ENCODE measurements at places on chromosomes 1 and 21.

GRCh38 chr1:104636581-104636980 lies 886.9 kb downstream of the AMY1C start:
- DNase-seq: no peak

GRCh38 chr1:196178083-196178635 lies 430.1 kb downstream of the KCNT2 start:
- no peak for DNase-seq

DNA sequence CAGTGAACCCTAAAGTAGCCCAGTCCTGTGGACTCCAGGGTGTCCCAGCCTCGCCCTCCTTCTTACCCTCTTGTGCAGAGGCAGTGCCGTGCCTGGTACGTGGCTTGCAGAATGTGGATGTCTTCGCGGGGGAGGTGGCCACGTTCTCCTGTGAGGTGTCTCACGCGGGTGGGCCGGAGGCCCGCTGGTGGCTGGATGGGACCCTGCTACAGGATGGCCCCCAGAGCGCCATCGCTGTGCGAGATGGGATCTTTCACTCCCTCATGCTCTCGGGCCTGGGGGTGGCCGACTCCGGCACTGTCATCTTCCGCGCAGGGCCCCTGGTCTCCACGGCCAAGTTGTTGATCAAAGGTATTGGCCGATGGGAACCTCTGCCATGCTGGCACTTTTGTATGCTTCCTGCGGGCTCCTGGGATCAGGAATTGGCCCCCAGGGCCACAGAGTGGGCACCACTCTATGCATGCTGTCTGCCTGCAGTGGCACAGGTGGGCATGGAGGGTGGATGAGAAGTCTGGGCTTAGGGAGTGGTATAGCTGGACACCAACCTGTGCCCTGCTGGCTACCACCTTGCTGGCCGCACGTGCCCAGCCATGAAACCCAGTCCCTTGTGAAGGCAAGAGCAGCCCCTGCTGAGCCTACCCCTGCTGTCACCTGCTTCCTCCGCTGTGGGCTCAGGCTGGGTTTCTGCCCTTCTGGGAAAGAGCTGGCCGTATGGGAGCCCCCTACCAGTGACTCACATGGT lies 92.9 kb downstream of the TRIM11 start:
- DNase-seq: no peak

DNA sequence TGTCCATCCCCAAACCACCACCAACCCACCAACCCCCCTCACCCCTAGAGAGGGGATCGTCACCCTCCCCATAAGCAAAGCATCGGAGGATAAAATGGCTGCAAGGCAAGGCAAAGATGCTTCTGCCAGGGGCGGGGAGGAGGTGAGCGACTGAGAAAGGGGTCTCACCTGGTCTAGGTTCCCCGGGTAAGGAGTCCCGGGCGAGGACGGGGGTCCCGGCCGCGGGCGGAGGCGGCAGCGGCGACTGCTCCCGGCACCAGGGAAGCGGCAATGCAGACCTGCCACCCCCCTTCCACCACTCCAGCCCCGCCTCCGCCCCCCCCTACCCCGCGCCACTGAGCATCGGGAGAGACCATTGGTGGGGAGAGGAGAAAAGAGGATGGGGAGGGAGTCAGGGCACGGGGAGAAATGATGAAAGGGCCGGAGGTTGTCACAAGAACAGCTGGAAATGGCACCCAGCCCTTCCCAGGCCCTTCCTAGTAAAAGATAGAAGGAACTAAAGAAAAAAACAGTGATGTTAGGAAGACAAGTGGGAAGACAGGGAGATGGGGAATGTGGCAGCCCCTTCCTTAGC lies at the start of gene SV2A:
Gene SV2A (minus strand): TSS at position 274 of the 574 bp plus-strand sequence. CDS start 4,004 bp downstream, outside the sequence.
- DNase-seq: peak; percentile 78

GRCh38 chr1:21783679-21784603 lies 992 bp upstream of the USP48 start:
- no peak for DNase-seq

GRCh38 chr1:246572785-246573184 lies 6.5 kb downstream of the CNST start:
- no peak for DNase-seq

GRCh38 chr1:193914871-193915270 lies 728.5 kb upstream of the B3GALT2 start:
- no peak for DNase-seq

DNA sequence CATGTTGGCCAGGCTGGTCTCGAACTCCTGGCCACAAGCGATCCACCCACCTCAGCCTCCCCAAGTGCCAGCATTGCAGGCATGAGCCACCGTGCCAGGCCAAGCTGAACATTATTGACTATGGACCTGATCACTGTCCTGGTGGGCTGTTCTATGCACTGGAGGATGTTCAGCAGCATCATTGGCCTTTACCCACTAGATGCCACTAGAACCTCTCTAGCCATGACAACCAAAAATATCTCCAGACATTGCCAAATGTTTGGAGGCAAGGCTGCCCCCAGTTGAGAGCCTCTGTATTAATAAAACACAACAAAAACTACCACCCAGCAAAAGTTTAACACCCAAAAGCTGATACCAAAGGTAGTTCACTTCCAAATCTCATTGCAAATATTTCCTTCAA lies 110.8 kb upstream of the SOD1 start:
- no peak for DNase-seq

DNA sequence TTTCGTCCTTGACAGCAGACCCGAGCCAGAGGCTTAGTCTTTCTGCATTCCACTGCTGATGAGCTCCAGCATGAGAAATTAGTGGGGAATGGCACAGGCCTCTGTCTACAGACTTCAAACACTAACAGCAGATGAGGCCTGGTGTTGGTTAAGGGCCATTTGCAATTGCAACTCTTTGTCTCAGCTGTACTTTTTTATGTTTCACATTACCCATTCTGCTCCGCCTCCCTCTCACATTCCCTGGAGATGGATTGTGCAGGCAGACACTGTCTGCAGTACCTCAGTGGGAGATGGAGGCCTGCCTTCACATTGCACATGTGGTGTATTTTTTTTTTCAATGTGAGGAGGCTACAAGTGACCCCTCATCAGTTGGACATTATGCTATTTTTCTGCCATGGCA lies 370.2 kb downstream of the DUSP10 start:
- no peak for DNase-seq

GRCh38 chr1:18534810-18535205 lies 54.1 kb downstream of the KLHDC7A start:
- DNase-seq: no peak

GRCh38 chr1:24904731-24905354 lies 25.2 kb downstream of the RUNX3 start:
- peak; percentile 2 for DNase-seq

DNA sequence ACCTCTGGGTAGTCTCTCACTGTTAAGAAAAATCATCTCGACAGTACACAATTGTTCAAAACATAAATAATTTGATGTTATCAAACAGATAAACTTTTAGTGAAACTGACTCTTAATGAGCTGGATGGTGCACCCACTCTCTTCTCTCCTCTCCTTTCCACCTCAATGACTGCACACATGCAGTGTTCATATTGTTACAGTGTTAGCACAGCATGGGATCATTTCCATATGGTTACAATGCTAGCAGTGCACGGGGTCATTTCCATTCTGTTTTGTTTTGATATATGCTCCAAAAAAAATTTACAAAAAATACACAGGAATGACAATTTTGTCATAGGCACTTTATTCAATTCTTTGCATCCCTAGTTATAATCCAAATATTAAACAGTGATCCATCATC lies 26.4 kb upstream of the RNF187 start:
- DNase-seq: no peak

DNA sequence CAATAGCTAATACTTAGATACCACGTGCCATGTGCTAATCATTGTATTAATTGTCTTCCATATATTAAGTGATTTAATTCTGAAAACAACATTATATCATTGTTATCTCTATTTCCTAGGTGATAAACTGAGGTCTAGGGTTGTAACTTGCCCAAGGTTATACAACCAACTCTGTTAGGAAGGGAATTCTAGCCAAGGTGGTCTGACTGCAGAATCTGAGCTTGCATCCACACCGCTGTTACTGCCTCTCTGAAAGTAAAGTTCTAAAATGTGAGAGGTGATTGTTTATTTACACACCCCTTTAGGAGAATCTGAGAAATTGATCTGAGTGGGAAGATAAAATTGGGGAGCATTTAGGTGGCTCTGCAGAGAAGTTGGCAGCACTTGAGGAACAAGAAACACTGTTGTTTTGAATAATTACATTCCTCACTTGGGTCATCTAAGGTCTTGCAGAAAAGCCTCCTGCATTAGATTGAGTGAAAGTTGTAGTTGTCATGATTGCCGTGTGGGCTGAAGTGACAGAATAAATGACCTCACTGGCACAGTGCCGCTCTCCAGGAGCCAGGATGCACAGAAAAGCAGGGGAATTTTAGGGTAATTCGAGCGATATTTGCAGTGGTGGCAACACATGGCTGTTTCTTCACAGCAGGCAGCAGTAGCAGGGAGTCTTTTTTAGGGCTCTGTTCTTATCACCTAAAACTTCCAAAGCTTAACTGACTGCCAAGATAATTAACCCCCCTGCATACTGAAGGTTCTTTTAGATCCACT lies 121.7 kb downstream of the ADGRL4 start:
- DNase-seq: no peak

DNA sequence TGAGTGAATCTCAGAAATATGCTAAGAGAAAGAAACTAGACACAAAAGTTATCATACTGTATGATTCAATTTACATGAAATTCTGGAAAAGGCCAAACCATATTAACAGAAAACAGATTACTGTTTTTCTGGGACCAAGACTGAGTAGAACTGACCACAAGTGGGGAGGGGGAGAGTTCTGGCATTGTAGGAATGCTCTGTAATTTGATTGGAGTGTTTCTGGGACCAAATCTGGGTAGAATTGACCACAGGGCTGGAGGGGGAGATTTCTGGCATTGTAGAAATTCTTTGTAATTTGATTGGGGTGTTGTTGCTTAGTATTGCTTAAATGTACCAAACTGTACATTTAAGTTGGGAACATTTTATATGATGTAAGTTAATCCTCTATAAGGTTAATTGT lies 3.4 kb upstream of the OR10K1 start:
- no peak for DNase-seq

- DNase-seq: peak; percentile 26
These were observed 130.4 kb upstream of the ADGRL2 start for GRCh38 chr1:81670286-81670685.

GRCh38 chr1:47545912-47546483 lies 108.2 kb downstream of the FOXD2 start:
- no peak for DNase-seq

DNA sequence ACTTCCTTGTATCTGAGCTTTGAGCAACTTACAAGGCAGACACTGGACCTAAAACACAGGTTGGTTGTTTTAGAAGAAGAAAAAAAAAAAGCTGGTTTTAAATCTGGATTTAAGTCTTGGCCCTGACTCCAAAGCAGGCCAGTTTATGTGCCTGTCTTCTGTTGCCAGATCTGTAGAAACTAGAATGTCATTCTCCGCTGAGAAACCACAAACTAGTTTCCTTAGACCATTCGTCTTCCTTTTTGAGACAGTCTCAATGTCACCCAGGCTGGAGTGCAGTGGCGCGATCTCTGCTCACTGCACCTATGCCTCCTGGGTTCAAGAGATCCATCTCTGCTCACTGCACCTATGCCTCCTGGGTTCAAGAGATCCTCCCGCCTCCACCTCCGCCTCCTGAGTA lies 33.9 kb downstream of the APP start:
- no peak for DNase-seq

GRCh38 chr1:23882746-23883145 lies 14.7 kb upstream of the FUCA1 start:
- DNase-seq: no peak

DNA sequence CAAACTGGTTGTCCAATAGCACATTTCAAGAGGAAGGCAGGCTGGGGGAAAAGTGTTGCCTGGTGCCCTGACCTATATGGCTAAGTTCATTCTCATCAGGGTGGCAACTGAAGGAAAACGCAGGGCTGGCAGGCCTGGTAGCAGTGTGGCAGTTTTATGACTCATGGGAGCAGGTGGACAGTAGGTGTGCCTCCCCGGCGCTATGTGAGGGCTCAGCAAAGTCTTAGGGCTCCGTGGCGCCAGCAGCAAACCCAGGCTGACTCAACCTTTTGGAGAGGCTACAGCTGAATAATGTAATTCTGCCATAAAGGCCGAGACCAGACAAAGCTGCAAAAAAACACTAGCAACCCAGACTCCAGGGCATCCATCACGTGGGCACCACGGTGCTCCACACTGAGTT lies 23.6 kb downstream of the GADD45A start:
- no peak for DNase-seq

- DNase-seq: no peak
These were observed 41.5 kb upstream of the HAO2 start for GRCh38 chr1:119327094-119327449.

DNA sequence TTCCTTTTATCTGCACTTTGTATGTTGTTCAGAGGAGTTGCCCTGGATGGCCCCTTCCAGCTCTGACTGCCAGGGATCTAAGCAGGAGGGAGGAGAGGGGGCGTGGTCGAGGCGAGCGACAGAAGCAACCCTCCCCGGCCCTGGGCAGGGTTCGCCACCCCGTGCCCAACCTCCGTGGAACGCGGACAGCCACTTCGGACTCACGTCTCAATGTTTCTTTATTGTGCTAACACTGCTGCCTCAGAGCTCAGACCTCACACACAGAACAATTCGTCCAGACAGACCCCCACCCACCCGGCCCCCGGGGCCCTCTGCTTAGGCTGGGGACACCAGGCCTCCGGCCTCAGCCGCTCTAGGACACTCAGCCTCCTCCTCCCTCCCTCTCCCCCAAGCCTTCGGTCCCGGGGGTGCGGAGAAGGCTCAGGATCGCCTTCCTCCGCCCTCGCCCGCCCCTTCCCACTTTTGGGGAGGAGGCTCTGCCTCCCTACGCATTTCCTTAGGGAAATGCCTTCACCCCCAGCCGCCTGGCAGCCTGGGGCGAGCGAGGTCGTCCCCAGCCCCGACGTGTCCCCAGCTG lies 8.3 kb downstream of the VSIG8 start:
- DNase-seq: peak; percentile 38

- no peak for DNase-seq
These were observed 48.6 kb downstream of the CTH start for GRCh38 chr1:70459496-70460225.

- DNase-seq: peak; percentile 61
These were observed 10.0 kb downstream of the SCNN1D start for GRCh38 chr1:1290238-1290731.

DNA sequence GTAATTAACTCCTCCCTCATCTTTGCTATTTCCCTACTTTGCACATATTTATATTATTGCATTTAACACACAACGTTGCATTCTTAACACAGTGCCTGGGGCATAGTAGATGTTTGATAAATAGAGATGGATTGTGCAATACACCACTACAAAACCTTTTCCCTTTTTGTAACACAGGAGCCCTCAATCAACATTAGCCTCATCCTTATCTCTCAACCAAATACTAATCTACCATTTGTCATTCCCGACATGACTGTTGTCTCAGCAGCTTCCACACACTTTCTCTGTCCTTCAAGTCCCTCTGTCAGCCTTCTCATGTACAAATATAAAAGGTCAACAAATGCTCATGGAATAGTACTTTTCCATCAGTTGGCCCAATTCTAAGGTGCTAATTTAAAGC lies 78.9 kb upstream of the KCNK2 start:
- no peak for DNase-seq

DNA sequence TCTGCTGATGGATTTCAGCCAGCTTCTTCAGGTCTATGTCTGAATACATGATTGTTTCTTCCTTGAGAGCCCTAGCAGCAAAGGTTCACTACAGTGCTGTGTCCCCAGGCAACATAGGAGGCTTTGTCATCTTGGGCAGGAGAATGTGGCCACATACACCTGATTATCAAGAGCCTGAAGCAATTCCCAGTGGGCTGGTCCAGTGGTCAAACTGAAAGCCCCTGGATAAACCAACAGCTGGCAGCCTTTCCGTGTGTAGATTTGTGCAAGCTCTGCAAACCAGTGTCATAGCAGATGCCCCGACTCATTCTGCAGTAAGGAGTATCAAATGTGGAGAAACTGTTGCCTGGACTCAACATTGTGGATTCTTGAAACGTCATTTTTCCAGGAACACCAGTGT lies 2.3 kb upstream of the GIPC2 start:
- DNase-seq: no peak
